RCC 7860 (cell line): ENCODE measurements at places on chromosomes 5 and 9.
A peak's percentile ranks its signal among the peaks of the same experiment; 100 is the strongest.

- DNase-seq: peak; percentile 83
Measured at GRCh38 chr9:87270221-87270847, 227.3 kb upstream of the DAPK1 start.

DNA sequence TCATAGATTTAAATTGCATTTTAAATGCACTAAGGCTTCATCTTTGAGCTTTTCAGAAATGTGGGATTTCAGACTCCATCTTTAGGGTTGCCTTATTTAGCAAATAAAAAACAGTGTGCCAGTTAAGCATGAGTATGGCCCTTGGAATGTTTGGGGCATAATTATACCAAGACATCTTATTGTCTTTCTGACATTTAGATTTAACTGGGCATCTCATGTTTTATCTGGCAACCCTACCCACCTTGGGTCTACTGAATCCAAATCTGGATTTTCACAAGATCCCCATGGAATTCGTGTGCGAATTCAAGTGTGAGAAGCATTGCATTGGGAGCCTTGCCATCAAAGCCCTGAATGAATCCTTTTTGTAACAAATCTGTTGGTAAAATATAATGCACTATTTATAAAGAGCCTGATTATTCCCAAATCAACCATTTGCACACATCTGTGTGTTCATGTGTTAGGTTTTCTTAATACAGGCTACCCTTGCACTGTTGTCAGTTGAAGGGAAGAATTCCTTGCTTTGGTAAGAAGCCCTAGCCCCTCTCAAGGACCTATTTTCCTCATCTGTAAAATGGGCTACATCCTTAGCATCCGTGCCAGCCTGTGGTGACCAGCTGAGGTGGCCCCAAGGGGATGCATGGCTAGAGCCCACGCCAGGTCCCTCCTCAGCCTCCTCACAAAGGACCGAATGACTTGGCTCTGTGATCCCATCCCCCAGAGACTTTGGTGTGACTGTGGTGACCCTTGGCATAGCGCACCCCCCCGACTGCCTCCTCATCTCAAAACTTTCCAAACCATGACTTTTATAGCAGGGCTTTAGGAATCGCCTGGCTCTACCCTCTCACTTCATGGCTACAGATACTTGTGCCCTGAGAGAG is 8.1 kb downstream of the GSN start:
- DNase-seq: no peak

DNA sequence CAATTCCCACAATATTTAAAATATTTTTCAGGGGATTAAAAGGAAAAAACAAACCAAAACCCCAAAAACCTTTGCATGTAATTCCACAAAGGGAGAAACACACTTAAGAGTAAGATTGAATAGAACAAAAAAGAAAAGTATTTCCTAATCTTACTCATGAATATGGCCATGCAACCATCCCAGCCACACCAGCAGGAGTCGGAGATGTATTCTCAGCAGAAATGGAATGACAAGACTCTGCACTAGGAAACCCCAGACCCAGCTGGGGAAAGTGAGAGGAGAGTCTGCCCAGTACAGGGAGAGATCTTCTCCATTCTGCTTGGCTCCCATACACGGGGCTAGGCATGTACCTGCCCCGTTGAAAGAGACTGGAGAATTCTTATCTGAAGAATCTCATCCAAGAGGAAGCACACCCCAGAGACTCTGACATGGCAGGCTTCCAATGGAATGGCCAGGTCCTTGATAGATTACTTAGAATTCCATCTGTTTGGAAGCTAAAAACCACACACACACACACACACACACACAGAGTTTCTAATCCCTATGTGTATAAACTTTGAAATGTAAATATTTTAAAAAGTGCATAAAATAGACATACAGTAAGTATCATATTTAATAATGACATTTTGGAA is 118.8 kb downstream of the GADD45G start:
- no peak for DNase-seq

DNA sequence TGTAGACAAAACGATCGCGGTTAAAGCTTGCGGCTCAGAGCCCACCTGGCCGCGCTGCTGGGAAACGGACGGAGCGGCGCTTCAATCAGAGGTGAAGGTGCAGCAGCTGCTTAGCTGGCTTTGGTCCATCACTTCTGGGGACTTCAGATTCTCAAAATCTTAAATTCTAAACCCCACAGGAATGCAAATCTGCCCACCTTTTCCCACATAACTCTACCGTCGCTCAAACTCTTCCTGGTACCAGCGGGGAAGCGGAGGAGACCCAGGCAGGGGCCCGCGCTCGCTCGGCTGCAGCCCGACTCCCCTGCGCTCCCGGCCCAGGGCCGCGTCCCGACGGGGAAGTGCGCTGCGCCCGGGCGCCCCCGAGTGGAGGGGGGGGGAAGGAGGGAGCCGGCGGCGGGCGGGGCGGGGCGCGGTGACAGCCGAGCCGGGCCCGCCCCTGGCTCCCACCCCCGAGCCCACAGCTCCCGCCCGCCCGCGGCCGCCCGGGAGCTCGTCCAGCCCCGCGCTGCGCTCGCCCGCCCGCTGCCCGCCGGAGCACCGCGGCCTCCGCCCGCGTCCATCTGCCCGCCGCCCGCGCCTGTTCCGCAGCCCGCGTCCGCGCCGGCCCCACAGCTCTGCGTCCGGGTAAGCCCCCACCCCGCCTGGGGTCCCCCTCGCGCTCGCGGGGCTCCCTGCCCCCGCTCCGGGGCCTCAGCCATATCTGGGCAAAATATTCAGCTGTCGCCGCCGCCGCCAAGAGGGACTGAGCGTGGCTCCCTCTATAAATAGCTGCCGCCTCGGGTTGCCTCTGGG is at the start of gene TMOD1:
Gene TMOD1 (plus strand): TSS at position 490 of the 795 bp plus-strand sequence. CDS start 22,523 bp downstream, outside the sequence.
- DNase-seq: no peak

- DNase-seq: no peak
Measured at GRCh38 chr5:125607018-125607417, 816.2 kb upstream of the GRAMD2B start.

GRCh38 chr9:107425101-107426025 is 64.2 kb downstream of the KLF4 start:
- no peak for DNase-seq

DNA sequence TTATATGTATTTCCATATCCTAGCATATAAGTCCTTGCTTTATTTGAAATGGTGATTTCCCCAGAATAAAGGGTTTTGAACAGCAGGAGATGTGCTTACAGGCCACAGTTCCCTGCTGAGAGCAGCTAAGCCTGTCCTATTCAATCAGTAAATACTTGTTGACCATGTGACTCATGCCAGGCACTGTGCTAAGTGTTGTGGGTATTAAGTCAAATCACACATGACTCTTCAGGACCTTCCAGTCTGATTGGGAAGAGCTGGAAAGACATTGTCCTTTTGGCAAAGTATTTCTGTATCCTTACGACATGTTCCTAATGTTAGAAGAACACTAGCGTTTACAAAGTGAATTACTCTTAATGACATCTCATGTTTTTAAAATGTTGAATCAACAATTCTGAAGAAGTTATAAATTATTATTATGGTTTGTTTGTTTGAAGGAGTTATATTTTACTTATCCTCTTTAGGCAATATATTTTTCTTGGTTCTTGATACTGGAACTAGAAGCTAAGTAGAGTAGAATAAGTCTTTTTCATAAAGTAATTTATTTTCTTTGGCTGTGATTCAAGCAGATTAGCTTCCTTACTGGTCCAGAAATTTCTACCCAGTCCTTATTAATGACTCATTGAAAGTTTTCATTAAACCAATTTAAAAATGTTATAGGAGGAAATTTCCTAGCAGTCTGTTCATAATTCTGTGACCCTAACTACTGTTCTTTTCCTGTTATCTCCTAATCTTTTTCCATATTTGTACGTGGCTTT is 82.1 kb downstream of the GAPVD1 start:
- DNase-seq: no peak

GRCh38 chr9:128886211-128886891 is 4.4 kb downstream of the LRRC8A start:
- no peak for DNase-seq

DNA sequence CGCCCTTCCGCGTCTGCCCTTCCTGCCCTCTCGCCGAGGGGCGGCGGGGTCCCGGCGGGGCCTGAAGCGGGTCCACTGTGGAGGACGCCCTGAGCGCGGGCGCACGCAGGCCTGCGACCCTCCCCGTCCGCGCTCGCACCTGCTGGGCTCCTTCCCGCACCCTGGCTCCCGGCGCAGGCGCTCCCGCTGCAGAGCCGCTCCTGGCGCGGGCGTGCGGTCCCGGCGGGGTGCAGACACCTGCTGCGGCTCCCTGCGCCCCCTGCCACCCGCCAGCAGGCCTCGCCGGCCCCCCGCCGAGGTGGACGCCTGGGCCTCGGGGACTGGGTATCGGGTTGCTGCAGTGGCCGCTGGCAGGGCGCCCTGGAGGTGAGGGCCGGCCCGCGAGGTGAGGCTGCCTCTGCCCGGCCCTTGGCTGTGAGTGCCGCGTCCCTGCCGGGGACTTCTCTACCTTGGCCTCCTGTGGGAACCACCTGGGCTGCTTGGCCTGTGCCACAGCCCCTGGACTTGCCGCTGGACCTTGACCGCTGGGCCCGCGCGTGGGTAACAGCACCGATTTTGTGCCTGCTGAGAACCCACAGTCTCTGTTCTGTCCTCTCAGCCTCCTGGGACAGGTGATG is 627 bp downstream of the ARRDC1 start:
- DNase-seq: no peak

DNA sequence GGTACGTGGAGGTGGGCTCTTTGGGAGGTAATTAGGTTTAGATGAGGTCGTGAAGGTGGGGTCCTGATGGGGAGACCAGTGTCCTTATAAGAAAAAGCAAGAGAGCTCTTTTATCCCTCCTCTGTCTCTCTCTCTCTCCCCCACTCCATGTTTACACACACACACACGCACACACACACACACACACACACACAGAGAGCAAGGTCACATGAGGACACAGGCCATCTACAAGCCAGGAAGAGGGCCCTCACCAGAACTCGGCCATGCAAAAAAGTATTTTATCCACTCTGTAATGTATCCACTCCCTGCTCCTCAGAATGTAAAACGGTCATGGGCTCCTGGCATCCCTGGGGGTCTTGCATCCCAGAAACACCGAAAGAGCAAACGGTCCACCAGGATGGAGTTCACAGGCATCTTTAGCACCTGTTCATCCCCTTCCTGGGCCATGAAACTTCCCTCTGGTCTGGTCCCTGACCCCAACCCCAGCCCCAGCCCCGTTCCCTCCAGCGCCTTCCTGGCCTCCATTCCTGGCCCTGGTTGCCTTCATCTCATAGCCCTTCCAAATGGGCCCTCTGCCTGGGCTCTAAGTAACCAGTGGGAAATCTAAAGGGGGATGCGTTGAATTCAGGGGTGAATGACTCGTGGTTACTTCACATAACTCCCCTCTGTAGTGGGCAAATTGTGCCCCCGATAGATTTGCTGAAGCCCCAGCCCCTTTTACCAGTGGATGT is 88.8 kb downstream of the NSUN2 start:
- no peak for DNase-seq

- peak; percentile 48 for DNase-seq
Measured at GRCh38 chr5:65062469-65063083, 293.8 kb downstream of the CWC27 start.

DNA sequence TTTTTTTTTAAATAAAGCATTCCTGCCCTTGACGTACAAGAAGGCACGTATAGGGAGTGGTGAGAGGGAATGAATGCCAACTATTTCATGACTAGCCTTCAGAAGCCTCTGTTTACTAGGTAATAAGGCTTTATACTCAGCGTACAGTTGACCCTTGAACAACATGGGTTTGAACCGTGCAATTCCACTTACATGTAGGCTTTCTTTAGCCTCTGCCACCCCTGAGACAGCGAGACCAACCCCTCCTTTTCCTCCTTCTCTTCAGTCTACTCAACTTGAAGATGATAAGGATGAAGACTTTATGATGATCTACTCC is 22.5 kb downstream of the CDC42SE2 start:
- no peak for DNase-seq

- DNase-seq: no peak
Measured at GRCh38 chr5:141003791-141004611, 37.7 kb downstream of the PCDHAC2 start.

DNA sequence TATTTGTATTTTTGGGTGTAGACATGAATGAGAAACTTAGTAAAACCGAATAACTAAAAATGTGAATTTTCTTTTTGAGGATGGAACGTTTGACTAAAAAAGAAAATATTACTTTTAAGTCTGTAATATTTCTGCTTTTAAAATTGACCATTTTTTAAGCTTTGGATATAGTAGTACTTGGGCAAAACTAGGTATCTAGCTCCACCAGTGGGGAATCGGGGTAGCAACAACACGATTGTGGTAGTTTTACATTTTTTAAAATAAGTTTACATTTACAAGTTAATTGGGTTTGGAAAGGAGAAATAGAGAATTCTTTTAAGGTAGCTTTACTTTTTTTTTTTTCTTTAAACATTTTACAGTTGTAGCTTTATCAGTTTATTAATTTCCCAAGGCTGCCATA is 154.4 kb downstream of the MAN2A1 start:
- DNase-seq: no peak

DNA sequence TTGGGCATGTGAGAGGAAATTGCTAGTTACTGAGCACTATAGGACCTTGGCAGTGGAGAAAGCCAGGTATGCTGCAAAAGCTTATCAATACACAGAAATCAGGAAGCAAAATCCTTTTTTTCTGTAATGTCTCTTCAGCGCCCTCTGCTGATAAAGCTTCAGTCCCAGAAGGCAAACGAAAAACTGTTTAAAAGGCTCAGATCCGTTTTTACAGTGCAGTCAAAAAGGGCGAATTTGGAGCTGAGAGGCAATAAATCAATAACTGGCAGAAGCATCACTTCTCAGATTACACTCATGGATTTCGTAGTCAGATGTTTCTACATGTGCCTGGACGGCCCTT is 1.1 kb upstream of the MAN2A1 start:
- DNase-seq: no peak

DNA sequence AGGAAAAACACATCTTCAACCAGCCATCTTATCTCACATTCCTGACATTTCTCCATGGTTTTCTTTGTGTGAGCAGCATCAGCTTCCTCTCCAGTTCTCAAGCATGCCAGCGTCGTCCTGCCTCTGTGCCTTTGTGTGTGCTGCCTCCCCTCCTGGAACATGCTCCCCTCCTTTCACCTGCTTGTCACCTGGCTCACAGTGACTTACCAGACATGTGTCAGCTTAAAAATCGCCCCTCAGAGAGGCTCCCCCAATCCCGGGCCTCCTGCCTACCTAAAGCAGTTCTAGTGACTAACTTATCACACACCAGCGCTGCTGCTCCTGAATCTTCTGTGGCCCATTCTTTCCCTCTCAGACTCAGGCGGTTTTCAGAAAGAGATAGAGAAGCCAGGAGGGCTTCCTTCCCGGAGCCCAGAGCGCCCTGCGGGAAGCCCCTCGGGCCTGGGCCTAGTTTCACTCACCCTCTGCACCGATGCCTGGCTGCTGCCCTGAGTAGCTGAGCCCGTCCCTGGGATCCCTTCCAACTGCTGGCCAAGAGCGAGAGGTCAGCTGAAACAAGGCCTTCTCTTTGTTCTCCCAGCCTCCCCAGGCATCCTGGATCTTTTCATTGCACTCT is 51.1 kb upstream of the MVB12B start:
- DNase-seq: no peak

GRCh38 chr9:114425126-114425525 is 37.3 kb upstream of the AKNA start:
- DNase-seq: no peak
